ENCODE measurements at places on chromosomes 2 and 18.

DNA sequence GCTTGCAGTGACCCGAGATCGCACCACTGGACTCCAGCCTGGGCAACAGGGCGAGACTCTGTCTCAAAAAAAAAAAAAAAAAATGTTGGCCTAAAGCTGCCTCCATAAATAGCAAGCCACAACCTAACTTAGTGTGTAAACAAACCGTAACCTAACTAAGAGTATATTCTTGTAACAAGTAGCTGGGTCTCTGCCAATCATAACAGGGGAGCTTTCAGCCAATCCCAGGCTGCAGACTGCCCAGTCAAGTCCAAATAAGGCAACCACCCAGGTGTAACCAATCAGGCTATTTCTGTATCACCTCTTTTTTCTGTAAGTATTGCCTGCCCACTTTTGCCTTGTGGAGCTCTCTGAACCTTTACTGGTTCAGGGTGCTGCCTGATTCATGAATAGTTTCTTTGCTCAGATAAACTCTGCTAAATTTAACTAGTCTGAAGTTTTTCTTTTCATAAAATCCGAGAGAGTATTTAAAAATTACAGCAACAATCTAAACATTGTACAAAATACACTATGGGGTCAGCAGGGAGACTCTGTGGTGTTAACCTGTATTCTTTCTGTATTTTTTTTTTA, 4.5 kb downstream of the PSTPIP2 start:
- no peak for DNase-seq

GRCh38 chr2:18435426-18436037, 124.9 kb downstream of the RDH14 start:
- DNase-seq = no peak

- no peak for DNase-seq
Measured at GRCh38 chr2:5145053-5145452, 547.1 kb upstream of the SOX11 start.

- no peak for DNase-seq
Measured at GRCh38 chr2:74824679-74825078, 9.2 kb upstream of the HK2 start.

GRCh38 chr2:196142825-196143224, 28.6 kb downstream of the STK17B start:
- no peak for DNase-seq

DNA sequence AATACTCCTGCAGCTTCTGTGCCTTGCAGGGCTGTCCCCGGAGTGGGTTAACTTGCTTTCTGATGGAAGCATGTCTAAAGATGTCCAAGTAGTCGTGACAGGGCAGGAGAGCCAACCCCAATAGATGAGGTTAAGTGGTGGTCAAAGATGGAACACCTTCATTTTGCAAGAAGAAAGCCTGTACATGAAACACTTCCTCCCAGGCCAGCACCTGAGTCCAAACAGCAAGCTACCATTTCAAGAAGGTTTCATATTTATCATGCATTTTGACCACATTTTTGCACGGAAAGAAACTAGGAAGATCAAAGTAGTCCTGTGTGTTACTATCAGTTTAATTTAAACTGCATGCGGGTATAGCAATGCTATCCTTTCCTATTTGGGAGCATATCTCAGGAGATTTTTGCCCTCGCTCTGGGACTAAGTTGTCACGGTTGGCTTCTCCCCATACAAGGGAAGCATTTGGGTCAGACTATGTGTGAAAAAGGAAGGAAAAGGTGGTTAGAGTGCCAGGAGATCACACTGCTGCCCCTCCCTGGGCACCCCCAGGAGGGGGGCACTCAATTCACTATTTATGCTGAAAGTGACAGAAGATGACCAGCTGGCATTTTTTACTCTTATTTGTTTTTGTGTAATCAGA, 187.6 kb downstream of the ZNF521 start:
- no peak for DNase-seq

DNA sequence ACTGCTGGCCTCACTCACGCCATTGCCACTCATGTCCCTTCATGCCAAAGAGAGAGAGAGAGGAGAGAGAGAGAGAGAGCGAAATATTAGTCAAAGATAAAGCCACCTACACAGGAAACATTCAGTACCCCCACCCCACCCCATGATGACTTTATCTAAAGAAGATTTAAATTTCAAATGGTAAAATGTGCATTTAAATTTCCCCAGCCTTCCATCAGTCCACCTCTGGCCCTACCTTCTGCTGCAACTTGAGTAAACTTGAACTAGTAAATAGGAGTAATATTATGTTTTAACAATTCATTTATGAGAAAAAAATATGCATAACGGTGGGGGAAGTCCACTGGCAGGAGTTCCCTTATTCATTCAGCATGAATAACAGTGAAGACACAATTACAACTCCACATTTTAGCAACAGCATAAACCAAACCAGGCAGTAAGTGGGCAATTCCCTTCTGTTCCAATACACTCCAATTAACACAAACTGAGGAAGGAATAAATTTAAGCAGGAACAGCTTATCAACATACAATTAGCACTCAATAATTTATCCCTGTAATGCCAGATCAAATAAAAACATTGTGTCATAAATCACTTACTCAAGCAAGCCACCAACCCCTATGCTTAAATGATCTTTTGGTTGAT, 264.2 kb downstream of the LNPK start:
- DNase-seq = no peak

DNA sequence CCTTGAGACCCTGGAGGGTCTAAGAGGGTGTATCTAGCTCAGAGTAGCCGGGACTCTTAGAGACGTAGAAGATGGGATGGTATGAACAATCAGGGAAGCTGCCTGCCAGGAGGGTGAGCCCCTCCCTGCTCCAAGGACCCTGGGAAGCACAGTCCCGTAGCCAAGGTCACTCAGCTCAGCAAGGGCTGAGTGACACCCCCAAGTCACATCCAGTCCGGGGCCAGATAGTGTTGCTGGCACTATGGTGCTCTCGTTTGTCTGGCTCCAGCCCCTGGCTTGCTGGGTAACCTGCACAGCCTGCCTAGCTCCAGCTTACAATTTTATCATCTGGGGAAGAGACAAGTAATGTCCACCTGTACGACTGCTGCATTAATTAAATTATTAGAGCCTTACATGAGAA, 22.3 kb downstream of the REEP1 start:
- no peak for DNase-seq

GRCh38 chr2:50958504-50958903, 73.4 kb downstream of the NRXN1 start:
- no peak for DNase-seq

DNA sequence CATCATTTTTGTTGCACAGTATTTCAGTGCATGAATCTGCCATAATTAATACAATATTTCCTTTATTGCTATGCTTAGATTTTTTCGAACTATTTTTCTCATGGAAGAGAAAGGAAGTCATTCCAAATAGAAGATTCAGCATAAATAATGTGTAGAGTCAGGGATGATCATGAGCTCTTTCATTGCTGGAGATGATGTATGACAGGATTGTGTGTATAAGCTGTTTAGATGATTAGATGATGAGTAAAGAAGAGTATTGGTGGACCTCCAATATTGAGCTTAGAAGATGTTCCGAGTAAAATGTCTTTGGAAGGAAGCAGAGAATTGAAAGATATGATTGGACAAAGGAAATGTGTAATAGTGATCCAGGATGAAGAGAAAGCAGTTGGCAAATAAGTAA, 364.5 kb downstream of the PARD3B start:
- no peak for DNase-seq

GRCh38 chr18:29226213-29226612, 1049.3 kb upstream of the CDH2 start:
- DNase-seq = no peak
